ENCODE measurements at places on chromosomes 12 and 14. TPM values are rescaled to one million over a fixed set of nuclear protein-coding genes. Genes with fewer than 3 reads are reported as not detected.

- no peak for DNase-seq
These were observed 13.4 kb downstream of the ANKRD13A start for GRCh38 chr12:110012659-110013058.

The OVCH1 gene
- total RNA-seq: not detected

DNA sequence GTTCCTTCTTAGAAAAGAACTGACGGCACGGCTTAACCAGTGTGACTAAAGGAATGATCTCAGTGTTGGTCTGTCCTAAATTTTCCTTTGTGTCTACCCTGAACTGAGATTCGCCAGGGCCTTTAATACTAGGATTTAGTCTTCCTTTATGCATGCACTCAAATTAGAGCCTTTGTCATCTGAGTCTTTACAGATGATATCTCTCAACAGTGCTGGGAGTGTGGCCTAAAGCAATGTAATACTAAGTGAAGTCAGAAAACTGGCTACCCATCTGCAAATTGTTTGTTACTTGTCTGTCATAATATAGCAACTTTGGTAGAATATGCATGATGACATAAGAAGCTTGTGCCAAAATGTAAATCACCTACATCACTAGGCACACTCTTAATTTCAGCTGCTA, 95.4 kb downstream of the PTPRO start:
- no peak for DNase-seq

- DNase-seq: no peak
These were observed 309.8 kb upstream of the TMEM132C start for GRCh38 chr12:127957001-127957660.

GRCh38 chr14:69625299-69626131, 14.1 kb downstream of the SUSD6 start:
- DNase-seq: no peak

DNA sequence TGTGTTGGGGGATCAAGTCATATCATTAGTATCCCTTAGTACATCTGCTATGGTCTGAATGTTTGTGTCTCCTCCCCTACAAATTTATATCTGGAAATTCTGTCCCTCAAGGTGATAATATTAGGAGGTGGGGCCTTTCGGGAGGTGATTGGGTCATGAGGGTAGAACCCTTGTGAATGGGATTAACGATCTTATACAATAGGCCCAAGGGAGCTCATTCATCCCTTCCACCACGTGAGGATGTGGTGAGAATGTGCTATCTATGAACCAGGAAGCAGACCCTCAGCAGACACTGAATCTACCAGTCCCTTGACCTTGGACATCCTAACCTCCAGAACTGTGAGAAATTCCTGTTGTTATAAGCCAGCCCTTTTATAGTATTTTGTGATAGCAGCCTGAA, 110.7 kb downstream of the PTCSC3 start:
- no peak for DNase-seq

All from MG63 (cell line).